ENCODE measurements at places on chromosomes 2 and 18.

DNA sequence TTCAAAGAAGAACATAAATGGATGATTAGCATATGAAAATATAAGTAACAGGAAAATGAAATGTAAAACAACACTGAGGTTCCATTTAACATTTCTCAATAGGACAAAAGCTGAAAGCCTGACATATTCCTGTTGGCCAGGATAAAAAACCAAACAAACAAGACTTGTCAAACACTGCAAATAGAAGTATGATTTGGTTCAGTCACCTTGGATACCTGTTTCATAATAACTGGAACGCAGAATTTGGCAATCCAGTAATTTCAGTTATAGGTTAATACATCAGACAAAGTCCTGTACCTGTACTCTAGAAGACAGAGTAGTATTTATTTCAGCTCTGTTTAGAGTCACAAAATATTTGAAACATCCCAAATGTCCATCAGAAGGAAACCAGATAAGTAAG lies 16.5 kb upstream of the EVA1A start:
- no peak for DNase-seq

- DNase-seq = no peak
These were observed 12.3 kb upstream of the ASAP2 start for GRCh38 chr2:9194352-9194751.

GRCh38 chr2:17398770-17399169 lies 119.5 kb downstream of the RAD51AP2 start:
- DNase-seq = no peak

DNA sequence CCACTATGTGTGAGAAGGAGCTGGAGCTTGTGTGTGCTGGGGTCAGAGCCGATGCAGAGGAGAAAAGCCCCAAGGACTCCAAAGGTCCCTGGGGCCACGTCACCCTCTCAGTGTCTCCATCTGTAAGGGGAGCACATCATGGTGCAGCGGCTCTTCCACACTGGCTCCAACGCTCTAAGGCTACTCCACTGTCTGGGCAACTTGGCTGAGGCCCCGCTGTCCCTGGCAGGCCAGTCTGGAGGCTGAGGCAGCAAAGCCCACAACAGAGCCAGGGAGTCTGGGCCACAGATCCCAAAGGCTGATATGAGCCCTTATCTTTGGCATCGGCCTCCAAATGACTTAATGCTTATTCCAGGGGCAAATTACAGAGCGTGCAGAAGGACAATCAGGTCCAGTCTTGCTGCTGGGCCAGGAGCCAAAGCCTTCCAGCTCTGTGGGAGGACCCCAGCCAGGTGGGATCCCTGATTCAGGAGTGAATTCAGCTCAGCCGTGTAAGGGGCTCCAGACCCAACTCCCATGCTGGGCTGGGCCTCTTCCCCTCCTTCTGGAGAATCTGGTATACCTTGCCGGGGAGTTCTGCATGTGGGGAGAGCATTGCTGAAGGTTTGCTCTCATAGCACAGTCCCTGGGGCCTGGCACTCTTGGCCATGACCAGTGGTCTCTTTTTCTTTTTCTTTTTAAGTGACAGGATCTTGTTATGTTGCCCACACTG lies 1.8 kb upstream of the DUSP2 start:
- DNase-seq = no peak

- no peak for DNase-seq
These were observed 1231.7 kb upstream of the ZEB2 start for GRCh38 chr2:145751629-145752028.

DNA sequence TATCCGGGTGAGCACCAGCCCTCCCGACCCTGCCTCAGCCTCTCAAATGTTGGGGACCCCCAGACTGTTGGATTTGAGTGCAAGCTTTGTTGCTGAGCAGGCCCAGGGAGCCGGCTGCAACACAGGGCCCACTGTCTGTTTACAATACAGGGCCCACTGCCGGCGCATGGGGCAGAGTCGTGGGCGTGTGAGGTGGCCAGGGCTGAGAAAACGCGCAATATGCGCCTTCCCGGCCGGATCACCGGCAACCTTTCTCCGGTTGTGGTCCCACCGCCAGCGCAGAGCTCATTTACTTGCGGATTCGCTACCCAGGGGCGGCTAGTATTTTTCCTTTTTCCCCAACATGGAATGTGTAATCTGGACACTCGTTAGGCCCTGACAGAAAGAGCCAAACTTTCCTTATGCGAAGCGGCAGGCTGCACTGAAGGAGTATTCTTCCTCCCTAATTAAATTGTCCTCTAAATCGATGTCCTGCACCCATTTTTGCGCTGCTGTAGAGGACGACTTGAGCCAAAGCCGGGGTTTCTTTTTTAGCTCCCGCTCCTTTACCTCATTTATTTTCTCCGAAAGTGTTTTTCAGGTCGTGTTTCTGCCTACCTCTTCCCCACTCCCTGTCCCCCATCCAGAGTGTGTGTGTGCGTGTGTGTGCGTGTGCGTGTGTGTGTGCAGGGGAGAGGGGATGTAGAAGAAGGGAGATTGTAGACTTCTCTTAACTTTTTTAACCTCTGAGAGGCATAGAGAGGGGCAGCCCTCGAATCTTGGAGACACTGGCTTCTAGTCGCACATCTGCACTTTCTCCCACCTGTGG lies 2.7 kb downstream of the OTX1 start:
- no peak for DNase-seq

DNA sequence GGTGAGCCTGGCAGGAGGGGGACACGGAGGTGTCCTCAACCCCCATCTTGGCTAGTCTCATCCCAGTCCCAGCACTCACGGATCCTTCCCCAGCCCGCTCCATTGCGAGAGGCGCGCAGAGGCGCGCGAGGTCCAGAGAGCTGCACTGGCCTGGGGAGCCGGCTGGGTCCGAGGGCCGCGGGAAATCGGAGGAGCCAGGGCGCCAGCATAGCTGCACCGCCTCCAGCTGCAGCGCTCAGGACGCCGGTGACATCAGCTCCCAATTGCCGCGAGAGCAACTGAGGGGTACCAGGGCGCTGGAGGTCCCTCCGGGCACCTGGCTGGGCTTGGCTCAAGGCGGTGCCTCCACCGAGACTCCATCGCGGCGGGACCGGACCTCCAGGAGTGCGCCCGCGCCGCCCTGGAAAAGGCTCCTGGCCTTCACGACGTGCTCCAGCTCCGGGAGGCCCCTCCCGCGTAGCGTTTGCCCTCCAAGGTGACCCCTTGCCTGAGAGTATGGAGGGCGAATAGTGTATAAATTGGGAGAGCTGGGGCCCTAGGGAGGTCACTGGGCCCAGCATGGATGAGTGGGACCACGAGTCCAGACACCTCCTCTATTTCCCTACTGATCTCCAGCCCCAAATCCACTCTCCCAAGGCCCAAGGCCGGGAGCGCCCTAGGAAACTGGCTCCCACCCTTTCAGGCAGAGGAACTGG lies 5.5 kb downstream of the RTKN start:
- no peak for DNase-seq

- DNase-seq = no peak
These were observed 53.1 kb downstream of the HS1BP3 start for GRCh38 chr2:20597860-20598183.

- no peak for DNase-seq
These were observed 12.5 kb downstream of the MOCOS start for GRCh38 chr18:36199691-36200295.

DNA sequence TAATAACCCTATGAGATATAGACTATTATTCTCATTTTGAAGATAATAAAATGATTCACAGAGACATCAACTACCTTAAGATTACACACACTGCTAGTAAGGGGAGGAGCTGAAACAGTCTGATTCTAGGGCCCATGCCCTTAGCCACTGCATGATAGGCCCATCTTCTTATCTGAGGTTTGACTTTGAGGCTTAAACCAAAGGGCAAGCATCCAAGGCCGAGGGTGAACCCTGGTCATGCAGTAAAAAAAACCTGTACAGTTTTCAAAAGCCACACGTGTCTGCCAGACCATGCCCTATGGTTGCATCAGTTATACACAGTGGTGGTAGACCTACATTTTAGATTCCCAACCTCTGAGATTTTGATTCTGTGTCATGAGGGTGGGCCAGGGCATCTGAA lies 44.8 kb downstream of the POLE4 start:
- no peak for DNase-seq

DNA sequence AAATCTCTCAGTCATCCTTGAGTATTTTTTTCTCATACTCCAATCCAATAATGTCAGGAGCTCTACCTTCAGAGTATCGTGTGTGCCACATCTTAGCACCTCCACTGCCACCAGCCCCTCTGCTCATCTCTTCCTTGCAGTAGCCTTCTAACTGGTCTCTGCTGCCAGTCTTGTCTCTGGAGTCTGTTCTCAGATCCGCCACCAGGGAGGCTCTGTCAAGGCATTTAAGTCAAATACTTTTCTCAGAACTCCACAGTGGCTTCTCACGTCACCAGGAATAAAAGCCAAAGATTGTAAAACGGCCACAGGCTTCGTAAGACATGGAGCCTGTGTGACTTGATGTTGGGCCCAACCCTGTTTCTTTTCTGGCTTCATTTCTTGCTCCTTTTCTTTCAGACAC lies 7.1 kb downstream of the UNC50 start:
- no peak for DNase-seq

- no peak for DNase-seq
These were observed 67.1 kb upstream of the YWHAQ start for GRCh38 chr2:9697909-9698308.

DNA sequence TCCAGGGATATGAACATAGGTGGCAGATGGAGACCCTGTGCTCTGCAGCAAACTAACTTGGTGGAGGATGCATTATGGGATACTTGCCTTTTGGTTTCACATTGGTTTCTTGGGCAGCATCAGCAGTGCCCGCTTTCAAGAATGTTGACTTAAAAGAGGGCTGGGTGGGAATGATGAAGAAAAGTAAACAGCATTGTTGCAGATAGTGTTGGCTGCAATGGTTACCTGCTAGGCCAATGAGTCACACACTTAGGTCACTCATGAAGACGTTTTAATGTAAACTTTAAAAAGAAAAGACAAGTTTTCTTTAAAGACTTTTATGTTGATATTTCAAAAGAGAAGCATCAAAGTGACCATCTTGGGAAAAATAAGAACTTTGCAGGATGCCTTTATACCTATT lies 26.1 kb upstream of the FAM237A start:
- no peak for DNase-seq

DNA sequence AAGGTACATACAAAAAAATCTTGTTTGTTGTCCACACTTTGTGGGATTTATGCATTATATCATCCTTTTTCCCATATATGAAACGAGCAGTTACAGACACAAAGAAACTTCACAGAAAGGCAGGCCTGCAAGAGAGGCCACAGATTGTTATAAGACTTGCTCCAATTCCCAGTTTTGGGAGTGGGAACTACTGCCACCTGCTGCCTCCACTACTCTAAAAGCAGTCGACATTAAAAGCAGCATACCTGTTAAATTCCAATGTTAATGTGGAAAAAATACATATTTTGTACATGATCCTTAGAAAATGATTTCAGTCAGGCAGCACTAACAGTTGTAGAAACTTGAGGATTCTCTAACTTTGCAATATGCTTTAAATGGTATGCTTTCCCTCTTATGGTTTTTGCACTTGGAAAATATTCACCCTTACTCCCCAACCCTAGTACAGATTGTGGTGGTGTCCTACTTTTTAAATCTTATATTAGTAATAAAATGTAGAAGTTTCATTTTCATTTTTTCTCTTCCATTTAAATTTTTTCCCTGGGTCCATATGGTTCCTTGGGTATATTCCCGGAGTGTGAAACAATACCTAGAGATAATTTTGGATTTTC lies 37.9 kb downstream of the SLC38A11 start:
- no peak for DNase-seq

GRCh38 chr2:55150834-55151233 lies 81.3 kb downstream of the CLHC1 start:
- DNase-seq = no peak

DNA sequence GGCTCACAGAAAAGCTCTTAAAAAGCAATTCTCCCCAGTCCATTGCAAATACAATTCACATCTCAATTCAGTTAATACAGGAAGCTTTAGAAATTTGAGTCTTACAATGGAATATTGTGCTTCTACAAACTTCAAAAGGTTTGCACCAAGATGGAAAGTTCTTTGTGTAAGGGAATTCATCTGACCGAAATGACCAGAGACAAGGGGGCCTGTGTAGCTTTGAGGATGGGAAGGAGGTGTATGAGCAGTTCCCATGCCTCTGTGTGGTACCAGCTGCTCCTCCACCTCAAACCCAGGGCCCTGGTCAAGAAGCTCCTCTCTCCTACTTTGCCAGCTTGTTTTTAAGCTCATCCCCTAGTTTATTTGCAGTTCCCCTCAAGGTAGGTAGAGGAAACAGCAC lies 312.8 kb upstream of the PKDCC start:
- DNase-seq = no peak

- DNase-seq = no peak
These were observed 464 bp downstream of the CYBRD1 start for GRCh38 chr2:171522788-171523087.

GRCh38 chr2:8448824-8449556 lies 232.9 kb upstream of the ID2 start:
- no peak for DNase-seq

- no peak for DNase-seq
These were observed 73.0 kb downstream of the FSIP2 start for GRCh38 chr2:185811580-185811979.

- no peak for DNase-seq
These were observed 5.8 kb downstream of the HDAC4 start for GRCh38 chr2:239394978-239395377.

DNA sequence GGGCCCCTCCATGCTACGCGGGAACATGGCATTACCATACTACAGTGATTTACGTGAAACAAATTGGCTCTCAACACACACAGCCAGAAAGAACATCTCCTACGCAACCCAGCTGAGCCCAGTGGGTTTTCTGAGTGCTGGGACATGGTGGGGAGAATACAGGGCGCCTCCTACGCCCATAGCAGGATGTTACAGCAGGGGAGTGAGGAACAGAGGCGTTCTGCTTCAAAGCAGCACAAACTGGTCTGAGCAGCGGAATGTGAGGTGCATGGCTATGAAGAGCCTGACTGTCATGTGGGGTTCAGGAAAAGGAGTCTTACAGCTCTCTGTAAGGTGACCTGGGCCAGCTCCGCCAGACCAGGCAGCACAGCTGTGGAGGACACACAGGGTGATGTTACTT lies 108.6 kb upstream of the REV1 start:
- no peak for DNase-seq

- DNase-seq = no peak
These were observed 5.4 kb upstream of the ITGB6 start for GRCh38 chr2:160205505-160205904.

GRCh38 chr2:25899404-25899970 lies 21.2 kb upstream of the ASXL2 start:
- DNase-seq = no peak

GRCh38 chr18:10141559-10141958 lies 227.7 kb downstream of the VAPA start:
- no peak for DNase-seq

- DNase-seq = no peak
These were observed 546 bp downstream of the CHPF start for GRCh38 chr2:219542931-219543595.

DNA sequence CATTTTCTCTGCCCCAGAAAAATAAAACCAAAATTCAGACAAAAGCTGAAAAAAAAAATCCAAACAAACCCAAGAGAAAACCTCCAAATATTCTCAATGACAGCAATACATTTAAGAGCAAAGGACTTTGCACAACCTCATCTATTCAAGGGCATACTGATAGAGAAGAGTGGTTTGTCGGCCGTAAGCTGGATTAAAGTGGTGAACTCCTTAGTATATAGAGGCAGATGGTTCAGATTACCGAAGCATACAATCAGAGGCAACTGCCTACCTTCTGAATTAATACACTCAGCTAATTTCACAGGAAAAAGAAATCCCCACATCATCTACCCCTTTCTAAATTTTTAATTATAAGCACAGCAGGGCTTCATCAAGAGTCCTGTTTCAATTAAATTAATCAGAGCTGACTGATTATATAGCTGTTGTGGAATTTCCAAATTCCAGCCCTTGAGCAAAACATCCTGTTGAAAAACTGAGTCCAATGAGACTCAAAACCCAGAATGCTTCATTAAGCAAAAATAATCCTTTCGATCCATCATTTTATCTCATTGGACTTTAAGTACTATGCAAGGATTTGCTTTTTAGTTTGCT lies at the start of gene CPLX4:
CPLX4 (minus strand) TSS at position 190 of the 591 bp plus-strand sequence; CDS start at position 3, 187 bp downstream.
- DNase-seq = no peak

Data from CMK (cell line).